Hepatocyte (in vitro differentiated cells): ENCODE measurements at places on chromosomes 1 and 21.

- DNase-seq: peak; percentile 83
Observed at GRCh38 chr1:175471039-175471800, 272.2 kb downstream of the TNR start.

GRCh38 chr1:40067023-40067422 is 26.5 kb downstream of the CAP1 start:
- no peak for DNase-seq

GRCh38 chr1:234489007-234489697 is 10.2 kb upstream of the TARBP1 start:
- DNase-seq: no peak

- DNase-seq: no peak
Observed at GRCh38 chr1:4219826-4220225, 319.8 kb upstream of the C1orf174 start.

GRCh38 chr1:111503585-111504060 is at the start of the genes ADORA3 and TMIGD3:
Gene ADORA3 (minus strand): TSS chr1:111503633. CDS start chr1:111503354, 279 bp downstream.
Gene TMIGD3 (minus strand): TSS chr1:111503633. CDS start chr1:111503354, 279 bp downstream.
- DNase-seq: no peak

DNA sequence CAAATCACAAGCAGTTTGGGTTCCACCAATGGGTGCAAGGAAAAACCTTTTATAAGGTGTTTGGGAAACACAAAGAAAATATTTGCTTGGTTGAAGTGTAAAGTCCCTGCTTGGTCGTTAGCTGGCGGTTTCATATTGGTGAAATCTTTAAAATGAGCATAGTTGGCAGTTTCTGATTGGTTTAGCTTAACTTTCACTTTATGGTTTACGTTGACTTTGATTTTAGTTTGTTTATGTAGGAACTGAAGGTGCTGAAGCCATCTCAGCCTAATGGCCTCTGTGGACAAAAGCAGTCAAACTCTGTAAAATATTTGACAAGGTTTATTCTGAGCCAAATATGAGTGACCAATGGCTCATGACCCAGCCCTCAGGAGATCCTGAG is 76.6 kb upstream of the PPM1J start:
- DNase-seq: no peak

- no peak for DNase-seq
Observed at GRCh38 chr1:202278751-202279150, 63.0 kb downstream of the UBE2T start.

DNA sequence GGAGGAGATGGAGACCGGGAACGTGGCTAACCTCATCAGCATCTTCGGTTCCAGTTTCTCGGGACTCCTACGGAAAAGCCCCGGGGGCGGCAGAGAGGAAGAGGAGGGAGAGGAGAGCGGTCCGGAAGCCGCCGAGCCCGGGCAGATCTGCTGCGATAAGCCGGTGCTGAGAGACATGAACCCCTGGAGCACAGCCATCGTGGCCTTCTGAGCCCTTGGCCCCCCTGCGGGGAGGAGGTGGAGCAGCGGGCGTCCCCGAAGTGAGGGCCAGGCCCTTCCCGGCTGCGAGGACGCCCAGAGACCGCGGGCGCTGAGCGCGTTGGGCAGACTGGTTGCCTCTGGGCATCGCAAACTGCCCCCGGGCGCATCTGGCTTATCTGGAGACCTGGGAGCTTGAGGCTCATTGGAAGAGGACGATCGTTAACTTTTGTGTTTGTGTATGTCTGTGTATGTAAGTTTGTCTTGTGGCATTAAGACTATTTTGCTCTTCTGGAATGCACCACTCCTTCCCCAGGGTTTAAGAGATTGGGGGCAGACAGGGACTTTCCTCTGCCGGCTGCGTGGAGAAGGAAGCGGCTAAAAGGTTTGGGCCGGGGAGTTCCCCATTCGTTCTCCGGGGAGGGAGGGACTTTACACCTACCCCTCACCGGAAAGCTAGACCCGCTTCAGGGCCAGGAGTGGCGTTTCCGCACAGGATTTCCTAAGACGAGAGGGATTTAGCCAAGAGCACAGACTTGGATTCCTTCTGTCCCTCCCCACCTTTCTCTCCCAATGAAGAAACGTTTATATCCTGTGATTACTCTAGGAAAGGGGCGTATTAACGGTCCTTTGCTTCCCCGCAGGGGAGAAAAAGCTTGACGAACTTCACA is 1.4 kb downstream of the IER5 start:
- peak; percentile 75 for DNase-seq

- no peak for DNase-seq
Observed at GRCh38 chr1:210882414-210883221, 251.3 kb downstream of the KCNH1 start.

GRCh38 chr1:248696261-248696660 is 6.3 kb downstream of the OR14I1 start:
- no peak for DNase-seq

GRCh38 chr1:240309769-240310168 is 218.1 kb downstream of the FMN2 start:
- DNase-seq: no peak

DNA sequence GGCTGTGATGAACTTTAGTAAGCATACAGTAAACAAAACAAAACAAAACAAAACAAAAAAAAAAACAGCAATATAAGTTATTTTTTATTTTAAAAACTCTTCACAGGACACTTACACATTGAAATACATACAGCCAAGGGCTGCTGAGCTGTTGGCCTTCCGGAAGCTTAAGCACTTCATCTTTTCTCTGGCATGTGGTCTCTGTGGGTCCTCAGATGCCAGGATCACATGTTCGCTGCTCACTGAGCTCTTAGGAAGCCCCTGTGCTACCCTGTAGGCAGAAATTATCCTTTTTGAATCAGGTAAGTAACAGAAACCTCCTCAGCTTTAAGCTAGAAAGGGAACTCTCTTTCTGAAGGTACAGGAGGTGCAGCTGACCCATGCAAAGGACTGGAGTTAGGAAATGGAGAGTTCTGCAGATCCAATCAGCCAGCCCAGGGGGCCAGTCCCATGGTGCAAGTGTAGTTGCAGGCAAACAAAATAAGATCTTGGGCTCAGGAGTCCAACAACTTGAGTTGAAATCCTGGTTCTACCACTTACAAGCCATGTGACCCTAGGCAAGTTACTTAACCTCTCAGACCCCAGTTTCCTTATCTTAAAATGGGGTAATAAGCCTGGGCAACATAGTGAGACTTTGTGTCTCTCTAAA is 22.4 kb upstream of the MED18 start:
- no peak for DNase-seq

DNA sequence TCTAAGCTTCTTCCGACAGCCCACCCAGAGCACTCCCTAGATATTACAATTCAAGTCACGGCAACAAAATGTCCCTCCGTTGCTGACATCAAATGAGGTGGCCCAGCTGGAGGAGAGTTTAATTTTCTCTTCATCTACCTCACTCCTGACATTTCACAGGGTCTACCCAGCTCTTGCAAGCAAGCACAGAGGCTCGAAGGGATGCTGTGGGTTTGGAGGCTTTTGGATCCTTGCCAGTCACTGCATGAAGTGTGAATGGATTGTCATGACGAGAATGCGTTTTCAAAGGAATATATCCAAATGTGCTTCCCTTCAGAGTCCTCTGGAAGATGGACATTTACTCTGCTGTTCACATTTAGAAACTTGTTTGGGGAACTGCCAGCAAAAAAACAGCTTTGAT is 33.5 kb downstream of the CAPN8 start:
- no peak for DNase-seq

GRCh38 chr1:58932859-58933598 is 149.2 kb upstream of the JUN start:
- DNase-seq: peak; percentile 83

GRCh38 chr1:21671915-21672314 is 2.8 kb upstream of the RAP1GAP start:
- no peak for DNase-seq

GRCh38 chr1:114126261-114127095 is 27.2 kb downstream of the SYT6 start:
- DNase-seq: no peak

DNA sequence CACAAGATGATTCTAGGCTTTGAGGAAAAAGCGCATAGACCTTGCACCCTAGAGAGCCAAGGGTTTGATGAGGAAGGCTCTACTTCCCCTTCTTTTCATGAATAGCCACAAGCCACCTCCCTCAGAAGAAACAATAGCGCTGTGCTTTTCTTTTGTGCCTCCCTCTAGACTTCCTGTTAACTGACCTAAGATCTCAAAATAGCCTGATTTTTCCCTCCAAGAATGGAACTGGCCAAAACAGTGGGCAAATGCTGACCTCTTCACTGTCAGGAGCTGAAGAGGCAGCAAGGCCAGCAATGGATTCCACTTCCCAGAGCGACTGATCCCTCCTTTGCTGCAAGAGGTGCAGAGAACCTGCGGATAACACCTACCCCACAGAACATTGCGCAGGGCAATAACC is 362.8 kb downstream of the KCNH1 start:
- no peak for DNase-seq

GRCh38 chr21:34612056-34612455 is 2.9 kb downstream of the RCAN1 start:
- DNase-seq: no peak

- DNase-seq: no peak
Observed at GRCh38 chr1:193525411-193525810, 339.0 kb upstream of the B3GALT2 start.

- DNase-seq: no peak
Observed at GRCh38 chr1:66439031-66439740, 94.8 kb upstream of the SGIP1 start.

DNA sequence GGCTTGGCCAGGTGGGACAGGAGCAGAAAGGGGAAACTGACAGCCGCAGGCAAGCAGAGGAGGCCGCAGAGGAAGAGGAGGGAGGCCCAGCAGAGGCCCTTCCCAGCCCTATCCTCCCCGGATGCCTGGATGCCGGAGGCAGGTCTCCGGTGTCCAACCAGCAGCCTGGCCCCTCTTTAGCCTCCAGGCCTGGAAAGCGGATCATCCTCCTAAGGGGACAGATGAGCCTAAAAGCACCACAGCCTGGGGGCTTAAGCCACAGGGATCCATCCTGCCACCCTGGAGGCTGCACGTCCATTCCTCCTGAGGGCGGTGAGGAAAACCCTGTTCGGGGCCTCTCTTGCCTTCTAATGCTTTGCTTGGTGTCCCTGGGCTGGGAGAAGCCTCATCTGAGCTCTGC is 334.1 kb upstream of the VAMP3 start:
- no peak for DNase-seq

DNA sequence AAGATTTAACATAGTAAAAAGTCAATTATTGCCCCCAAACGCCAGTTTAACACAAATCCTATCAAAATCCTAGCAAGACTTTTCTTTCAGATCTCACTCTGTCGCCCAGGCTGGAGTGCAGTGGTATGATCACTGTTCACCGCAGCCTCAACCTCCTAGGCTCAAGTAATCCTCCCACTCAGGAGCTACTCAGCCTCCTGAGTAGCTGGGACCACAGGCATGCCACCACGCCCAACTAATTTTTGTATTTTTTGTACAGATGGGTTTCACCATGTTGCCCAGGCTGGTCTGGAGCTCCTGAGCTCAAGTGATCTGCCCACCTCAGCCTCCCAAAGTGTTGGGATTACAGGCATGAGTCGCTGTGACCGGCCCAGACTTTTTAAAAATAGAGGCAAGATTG is 4.8 kb downstream of the SNIP1 start:
- no peak for DNase-seq

GRCh38 chr21:43361493-43362296 is 65.2 kb downstream of the SIK1 start:
- peak; percentile 52 for DNase-seq

DNA sequence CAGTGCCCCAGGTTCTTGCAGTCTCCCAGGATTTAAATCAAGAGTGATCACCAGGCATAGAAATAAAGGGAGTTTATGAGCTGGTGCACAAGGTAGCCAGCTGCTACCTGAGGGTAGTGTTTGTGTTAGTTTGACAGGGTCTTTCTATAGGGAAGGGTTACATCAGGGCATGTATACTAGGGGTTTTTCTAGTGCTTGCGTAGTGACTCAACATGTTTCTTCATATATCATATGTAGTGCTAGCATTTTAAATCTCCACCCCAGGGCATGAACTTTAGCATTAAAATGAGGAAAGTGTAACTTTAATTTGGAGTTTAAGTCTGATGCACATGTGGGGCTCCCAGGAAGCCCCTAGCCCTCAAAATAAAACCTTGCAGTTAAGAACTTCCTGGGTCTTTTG is 86.5 kb upstream of the TNR start:
- DNase-seq: no peak

DNA sequence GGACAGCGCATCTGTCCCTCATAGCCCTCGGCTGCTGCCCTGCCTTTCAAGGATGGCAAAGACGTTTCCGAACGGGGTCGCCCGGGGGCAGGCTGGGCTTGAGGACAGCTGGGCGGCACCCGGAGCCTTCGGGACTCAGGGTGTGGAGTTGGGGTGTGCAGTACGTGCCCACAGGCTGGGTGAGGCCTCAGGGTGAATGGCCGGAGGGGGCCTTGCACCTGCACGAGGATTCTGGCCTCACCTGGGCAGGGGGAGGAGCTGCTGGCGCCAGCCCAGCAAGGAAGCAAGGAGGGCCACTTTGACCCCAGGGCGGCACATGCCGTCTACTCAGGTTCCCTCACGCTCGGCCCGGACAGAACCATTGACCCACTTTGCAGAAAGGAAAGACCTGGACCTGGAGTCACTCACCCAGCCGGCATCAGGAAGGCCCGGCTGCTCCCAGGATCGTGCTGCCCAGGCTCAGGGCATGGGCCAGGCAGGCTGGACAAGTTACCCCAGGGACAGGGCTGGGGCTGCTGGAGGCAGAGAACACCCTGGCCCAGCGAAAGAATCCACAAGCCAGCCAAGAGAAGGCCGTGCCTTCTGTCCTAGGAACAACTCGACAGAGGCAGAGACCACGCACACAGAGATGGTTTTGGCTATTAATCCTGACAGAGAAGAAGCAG is 65.1 kb upstream of the TTC34 start:
- DNase-seq: no peak

DNA sequence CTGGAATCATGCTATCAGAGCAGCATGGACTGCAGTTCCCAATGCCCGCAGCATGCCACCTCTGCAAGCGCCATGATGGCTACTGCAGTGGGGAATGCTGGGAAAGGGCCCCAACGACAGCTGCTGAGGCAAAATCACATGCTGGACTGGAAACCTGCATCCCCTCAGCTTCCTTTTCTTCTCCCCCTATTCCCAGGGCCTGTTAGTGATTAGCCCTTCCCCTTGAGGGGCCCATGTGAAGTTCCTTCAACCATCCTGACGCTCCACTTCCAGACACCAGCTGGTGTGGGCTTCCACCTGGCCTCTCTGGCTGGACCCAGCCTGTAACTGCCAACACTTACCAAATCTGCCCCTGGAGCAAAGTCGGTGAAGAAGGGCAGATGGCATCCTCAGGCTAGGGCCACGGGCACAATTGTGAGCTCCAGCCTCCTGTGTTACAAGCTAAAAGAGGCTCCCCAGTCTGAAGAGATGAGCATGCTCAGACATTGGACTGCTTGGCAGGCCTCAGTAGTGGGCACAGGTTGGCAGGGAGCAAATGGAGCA is 22.1 kb upstream of the SDC3 start:
- DNase-seq: no peak

GRCh38 chr1:25737130-25737529 is 62.9 kb upstream of the SELENON start:
- DNase-seq: no peak

- DNase-seq: no peak
Observed at GRCh38 chr1:42646056-42646455, 12.2 kb upstream of the PPIH start.

- peak; percentile 97 for DNase-seq
Observed at GRCh38 chr1:153566414-153567371, 1.0 kb upstream of the S100A2 start.
